ENCODE measurements at places on chromosomes 1 and 21. TPM values are rescaled to one million over a fixed set of nuclear protein-coding genes. Genes with fewer than 3 reads are reported as not detected.

IL10 gene
- 0.37 TPM for total RNA-seq

KLF17 gene
- total RNA-seq: not detected

ADCY10 gene
- 0.47 TPM for total RNA-seq

C1QA gene
- total RNA-seq: 86.5 TPM

PKN2 gene
- total RNA-seq: 32.7 TPM

ZFYVE9 gene
- total RNA-seq: 19.3 TPM

WDTC1 gene
- 68.8 TPM for total RNA-seq

DOCK7 gene
- 9.4 TPM for total RNA-seq

IL19 gene
- total RNA-seq: not detected

CFHR2 gene
- total RNA-seq: not detected

ERICH3 gene
- not detected for total RNA-seq

CELA3B gene
- not detected for total RNA-seq

PROK1 gene
- total RNA-seq: not detected

CYP4Z1 gene
- 0.30 TPM for total RNA-seq

HHAT gene
- 1.9 TPM for total RNA-seq

TMEM200B gene
- 1.5 TPM for total RNA-seq

VHLL gene
- total RNA-seq: not detected

HEYL gene
- 15.0 TPM for total RNA-seq

TNFSF18 gene
- total RNA-seq: not detected

KIAA0040 gene
- total RNA-seq: 16.9 TPM

FLG2 gene
- total RNA-seq: not detected

TMPRSS2 gene
- total RNA-seq: not detected

FNDC5 gene
- total RNA-seq: 156 TPM

TSPAN2 gene
- total RNA-seq: 6.2 TPM

ANGPTL3 gene
- total RNA-seq: not detected

NOTCH2NLA gene
- 6.6 TPM for total RNA-seq

TBX19 gene
- 0.55 TPM for total RNA-seq

RAB3B gene
- not detected for total RNA-seq

CAPN8 gene
- not detected for total RNA-seq

TENT5C gene
- 16.7 TPM for total RNA-seq

ZNF593OS gene
- not detected for total RNA-seq

NLRP3 gene
- 0.64 TPM for total RNA-seq

HCRTR1 gene
- total RNA-seq: 0.67 TPM

AMY1A gene
- total RNA-seq: not detected

APCS gene
- not detected for total RNA-seq
